ENCODE measurements at places on chromosomes 3 and 15.

- H3K27me3 ChIP-seq = peaks cover 17% of the 10 kb centered on the region
- no peak for DNase-seq
- peaks cover 6% of the 10 kb centered on the region for H3K4me1 ChIP-seq
- no peak overlapping the region for H3K27ac ChIP-seq
- H3K4me3 ChIP-seq = no peak overlapping the region
These were observed 10.9 kb downstream of the SCG3 start for GRCh38 chr15:51692154-51692553.

- H3K36me3 ChIP-seq = no peaks in the 10 kb centered on the region
- H3K27ac ChIP-seq = no peak overlapping the region
- no peak overlapping the region for H3K4me3 ChIP-seq
- no peaks in the 10 kb centered on the region for H3K4me1 ChIP-seq
- H3K27me3 ChIP-seq = no peaks in the 10 kb centered on the region
These were observed 9.5 kb upstream of the C3orf49 start for GRCh38 chr3:63809607-63810006.

DNA sequence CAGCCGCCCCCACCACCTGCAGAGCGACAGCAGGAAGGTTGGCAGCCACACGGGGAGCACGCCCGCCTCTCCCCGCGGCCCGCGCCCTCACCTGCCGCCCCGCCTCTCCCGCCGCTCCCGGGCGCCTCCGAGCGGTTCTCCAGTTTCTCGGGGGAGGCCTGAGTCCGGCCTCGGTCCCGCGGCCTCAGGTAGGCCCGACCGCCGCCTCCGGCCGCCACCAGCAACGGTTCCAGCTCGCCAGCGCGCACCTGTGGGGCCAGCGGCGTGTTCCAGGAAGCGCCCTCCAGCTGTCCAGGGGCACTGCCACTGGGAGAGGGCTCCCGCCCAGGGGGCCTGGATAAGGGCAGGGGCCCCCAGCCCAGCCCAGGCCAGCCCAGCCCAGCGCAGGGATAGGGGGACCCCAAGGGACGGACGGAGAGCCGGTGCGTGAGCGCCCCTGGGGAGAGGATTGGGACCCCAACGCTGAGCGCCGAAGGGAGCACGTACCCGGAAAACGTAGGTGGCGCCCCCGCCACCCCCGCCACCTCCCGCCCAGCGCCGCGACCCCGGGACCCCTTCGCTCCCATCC is 2.2 kb downstream of the LTK start:
- H3K4me3 ChIP-seq = no peak overlapping the region
- peaks cover 27% of the 10 kb centered on the region for H3K4me1 ChIP-seq
- H3K36me3 ChIP-seq = no peaks in the 10 kb centered on the region
- H3K27ac ChIP-seq = no peak overlapping the region

DNA sequence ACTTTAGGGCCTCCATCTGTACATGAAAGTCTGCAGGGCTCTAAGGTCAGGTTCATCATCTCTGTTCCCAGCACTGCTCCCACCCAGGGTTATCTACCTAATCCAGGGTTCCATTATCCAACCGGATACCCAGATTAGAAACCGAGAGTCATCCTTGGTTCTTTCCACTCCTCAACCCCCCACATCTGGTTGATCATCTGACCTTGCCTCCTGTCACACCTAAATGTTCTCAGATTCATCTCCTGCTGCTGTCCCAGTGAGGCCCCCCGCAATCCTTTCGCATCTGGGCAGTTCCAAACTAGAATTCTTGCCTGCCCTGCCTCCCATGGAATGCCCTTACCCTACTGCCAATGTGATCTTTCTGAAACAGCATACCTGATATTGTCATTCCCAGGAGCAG is 136.5 kb downstream of the PDE8A start:
- no peak overlapping the region for H3K4me3 ChIP-seq
- H3K36me3 ChIP-seq = no peaks in the 10 kb centered on the region
- no peak for DNase-seq
- no peaks in the 10 kb centered on the region for H3K4me1 ChIP-seq
- H3K27me3 ChIP-seq = no peaks in the 10 kb centered on the region

Measured in naive thymus-derived CD8-positive, alpha-beta T cell (primary cell).